ENCODE measurements at places on chromosomes 13 and 19. TPM values are rescaled to one million over a fixed set of nuclear protein-coding genes. Genes with fewer than 3 reads are reported as not detected.

GRCh38 chr19:43820098-43820883 lies 6.8 kb upstream of the ZNF283 start:
- no peak for DNase-seq

DNA sequence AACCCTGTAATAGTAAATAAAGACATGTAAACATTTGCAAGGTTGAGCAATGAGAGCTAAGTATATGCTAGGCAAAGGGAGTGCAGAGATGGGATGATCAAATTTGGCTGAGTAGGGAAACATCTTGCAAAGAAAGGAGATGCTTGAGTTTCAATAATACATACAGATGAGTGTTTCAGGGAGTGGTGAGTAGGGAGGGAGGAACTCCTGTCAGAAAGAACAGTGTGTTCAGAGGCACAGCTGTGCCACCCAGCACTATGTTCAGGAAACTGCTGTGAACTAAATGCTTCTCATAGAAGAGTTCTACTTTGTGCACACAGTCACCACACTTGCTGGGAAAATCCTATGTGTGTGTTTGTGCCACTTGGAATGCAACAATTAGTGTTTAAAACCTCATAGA lies 1077.1 kb downstream of the UQCRFS1 start:
- DNase-seq = no peak

DNA sequence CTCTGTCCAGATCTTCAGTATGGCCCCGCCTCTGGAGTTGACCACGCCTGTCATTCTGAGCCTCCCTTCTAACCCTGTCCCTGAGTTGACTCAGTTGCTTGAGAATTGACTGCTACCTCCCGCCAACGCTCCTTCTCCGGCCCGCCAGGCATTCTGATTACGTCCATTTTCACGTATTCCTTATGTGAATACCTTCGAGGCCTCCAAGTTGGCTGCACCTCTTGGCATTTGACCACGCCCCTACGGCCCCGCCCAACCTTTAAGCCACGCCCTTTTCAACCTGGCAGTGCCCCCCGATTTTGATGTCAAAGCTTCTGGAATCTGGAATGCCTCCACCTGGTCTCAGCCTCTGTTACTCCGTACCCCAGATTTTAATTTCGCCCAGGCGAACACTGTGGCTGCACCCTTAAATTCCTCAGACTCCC lies 1.7 kb upstream of the EML2 start:
- peak; percentile 69 for DNase-seq

DNA sequence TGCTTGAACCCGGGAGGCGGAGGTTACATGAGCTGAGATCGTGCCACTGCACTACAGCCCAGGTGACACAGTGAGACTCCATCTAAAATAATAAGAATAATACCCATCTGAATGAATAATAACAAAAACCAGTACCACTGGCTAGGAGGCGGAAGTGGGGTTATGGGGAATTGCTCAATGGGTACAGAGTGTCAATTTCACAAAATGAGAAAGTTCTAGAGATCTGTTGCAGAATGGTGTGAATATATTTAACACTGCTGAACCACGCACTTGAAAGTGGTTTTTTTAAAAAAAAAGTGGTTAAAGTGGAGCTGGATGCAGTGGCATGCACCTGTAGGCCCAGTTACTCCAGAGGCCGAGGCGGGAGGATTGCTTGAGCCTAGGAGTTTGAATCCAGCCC lies 18.5 kb downstream of the KLF2 start:
- no peak for DNase-seq

The SLC25A41 gene
- total RNA-seq = 0.14 TPM

DNA sequence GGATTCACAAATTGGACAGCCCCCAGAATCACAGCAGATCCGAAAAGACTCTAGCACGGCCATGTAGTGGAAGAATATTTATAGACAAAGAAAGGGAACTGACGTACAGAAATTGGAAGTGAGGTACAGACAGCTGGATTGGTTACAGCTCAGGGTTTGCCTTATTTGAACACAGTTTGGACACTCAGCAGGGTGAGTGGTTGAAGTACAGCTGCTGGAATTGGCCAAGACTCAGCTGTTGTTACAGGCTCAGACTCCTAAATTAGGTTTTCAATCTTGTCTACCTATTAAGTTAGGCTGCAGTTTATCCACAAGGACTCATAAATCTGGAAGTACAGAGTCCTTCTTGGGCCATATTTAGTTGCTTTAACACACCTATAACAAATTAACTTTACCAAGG lies 5.8 kb upstream of the CFAP97D2 start:
- DNase-seq = no peak

DNA sequence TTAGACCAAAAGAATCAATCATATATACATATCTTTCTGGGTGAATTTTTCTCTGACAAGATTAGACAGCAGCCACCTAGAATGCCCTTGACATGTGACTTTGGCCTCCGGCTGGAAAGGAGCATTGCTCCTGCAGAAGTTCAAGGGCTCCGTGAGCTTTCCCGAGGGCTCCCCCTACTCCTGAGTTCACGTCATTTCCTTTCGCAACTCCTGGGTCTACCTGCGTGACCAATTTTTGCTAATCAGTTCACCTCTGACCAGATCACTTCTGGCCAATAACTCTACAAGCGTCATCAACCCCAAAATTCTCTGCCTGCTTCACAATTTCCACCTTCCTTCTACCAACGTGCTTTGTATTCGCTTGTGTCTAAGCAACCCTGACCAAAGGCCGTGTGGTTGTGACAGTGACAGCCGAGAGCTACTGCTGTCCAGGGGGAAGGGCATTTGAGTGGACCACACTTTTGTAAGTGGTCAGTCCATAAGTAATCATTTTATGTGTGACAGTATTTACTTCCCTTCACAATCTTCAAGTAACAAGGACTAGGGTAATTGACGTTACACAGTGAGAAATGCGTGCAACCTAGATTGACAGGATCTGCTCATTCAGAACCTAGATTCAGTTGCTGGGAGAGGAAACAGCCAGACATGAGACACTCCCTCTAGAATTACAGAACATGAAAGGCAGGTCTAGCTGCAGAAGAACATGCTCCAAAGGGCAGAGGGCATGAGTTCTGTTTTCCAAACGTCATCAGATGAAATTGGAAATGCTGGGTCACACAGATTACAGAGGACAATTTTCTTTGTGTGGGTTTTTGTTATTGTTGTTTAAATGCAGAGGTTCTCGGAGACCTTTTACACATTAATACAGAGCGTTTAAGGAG lies 145.9 kb upstream of the SPACA7 start:
- DNase-seq = no peak

DNA sequence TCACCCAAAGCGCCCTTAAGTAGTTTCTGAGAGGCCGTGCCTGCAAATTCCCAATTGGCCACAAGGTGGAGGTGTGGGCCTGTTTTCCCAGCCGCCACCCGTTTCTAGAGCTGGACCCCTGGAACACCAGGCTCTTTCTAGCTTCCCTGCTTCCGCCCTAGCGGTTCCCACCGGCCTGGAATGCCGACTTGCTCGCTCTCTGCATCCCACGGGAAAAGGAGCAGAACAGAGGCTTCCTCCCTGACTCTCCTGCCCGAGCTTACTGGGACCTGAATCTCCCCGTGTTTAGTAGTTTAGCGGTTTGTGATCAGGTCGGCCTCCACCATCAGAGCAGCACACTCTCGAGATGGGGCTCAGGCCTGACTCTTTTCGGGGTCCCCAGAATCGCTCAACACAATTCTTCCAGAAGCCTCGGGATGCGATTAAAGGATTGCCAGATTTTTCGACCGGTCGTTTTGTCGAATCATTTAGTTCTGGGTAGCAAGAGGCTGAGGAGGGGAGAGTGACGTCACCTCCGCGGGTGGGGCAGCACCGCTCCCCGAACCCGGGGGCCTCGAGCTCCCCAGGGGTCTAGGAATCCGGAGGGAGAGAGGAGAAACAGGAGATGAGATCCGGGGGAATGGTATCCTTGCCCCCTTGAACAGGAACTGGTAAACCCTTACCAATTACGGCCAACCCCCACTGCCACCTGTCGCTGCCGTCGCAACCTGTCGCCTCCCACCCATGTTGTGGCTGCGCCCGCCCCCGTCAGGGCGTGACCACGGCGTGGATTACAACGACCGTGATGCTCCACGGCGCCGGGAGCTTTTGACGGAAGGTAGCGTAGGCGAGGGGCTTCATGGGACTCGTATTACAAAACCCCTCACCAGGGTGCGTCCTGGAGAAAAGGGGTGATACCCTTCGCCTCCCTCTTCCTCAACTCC lies 8.0 kb downstream of the NAPSA start:
- peak; percentile 85 for DNase-seq

GRCh38 chr13:74838096-74838495 lies 643.9 kb downstream of the TBC1D4 start:
- no peak for DNase-seq

GRCh38 chr19:55454787-55455243 lies 6.6 kb downstream of the ISOC2 start:
- peak; percentile 59 for DNase-seq

The LENG8 gene
- 191 TPM for total RNA-seq

The ZNF8 gene
- total RNA-seq = 4.5 TPM

- DNase-seq = no peak
Observed at GRCh38 chr19:16851031-16851712, 22.0 kb downstream of the SIN3B start.

DNA sequence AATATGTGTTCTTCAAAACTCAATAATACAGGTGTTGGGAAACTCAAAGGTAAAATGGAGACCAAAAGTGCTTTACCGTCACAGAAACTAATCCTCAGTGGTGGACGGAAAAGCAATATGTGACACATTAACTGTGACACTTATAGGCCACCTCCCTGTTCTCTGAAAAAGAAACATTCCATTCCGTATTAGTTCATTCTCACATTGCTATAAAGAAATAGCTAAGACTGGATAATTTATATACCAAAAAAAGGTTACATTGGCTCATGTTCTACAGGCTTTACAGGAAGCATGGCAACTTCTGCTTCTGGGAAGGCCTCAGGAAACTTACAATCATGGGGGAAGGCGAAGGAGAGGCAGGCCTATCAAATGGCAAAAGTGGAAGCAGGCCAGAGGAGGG lies 435.3 kb upstream of the HTR2A start:
- no peak for DNase-seq

GRCh38 chr19:18161636-18162002 lies 8.7 kb downstream of the PIK3R2 start:
- no peak for DNase-seq

GRCh38 chr19:37594304-37594981 lies at the start of the genes ZNF540 and ZNF571:
ZNF540 (plus strand) TSS chr19:37594876; CDS start chr19:37598448, 3,572 bp downstream.
ZNF571 (minus strand) TSS chr19:37594792; CDS start chr19:37586676, 8,116 bp downstream.
- peak; percentile 90 for DNase-seq

DNA sequence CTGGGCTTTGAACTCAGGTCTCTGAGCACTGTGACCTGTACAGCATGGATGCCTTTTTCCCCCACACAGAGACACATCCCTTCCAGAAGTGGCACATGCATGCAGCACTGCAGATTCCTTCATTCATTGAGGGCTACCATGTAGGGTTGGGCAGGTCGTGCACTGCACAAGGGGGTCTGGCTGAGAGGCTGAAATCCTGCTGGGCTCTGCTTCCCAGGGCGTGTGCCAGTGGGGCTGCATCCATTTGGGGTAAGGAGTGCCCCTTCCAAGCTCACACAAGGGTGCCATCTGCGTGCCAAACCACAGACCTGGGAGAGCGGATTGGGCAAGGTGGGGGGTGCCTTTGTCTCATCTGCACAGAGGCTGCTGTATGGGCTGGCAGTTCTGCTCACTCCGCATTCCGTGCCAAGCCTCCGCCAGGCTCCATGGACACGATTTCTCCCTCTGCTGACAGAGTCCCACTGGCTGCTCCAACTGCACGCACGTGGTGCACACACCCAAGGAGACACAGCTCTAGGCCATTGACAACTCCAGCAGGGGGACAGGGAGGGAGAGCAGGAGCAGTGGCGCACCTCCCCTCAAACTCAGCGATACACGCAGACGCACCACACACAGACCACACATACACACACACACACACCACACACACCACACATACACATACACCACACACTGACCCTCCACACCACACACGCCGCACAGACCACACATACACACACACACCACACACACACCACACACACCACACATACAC lies 4.5 kb upstream of the SHISA7 start:
- no peak for DNase-seq

- DNase-seq = no peak
Observed at GRCh38 chr19:14977128-14977527, 2.5 kb downstream of the SLC1A6 start.

The S1PR4 gene
- total RNA-seq = 62.1 TPM

- DNase-seq = peak; percentile 89
Observed at GRCh38 chr19:29680447-29680846, 15.2 kb downstream of the PLEKHF1 start.

The ZNF98 gene
- total RNA-seq = not detected

- DNase-seq = no peak
Observed at GRCh38 chr13:50989476-50989875, 79.9 kb downstream of the RNASEH2B start.

DNA sequence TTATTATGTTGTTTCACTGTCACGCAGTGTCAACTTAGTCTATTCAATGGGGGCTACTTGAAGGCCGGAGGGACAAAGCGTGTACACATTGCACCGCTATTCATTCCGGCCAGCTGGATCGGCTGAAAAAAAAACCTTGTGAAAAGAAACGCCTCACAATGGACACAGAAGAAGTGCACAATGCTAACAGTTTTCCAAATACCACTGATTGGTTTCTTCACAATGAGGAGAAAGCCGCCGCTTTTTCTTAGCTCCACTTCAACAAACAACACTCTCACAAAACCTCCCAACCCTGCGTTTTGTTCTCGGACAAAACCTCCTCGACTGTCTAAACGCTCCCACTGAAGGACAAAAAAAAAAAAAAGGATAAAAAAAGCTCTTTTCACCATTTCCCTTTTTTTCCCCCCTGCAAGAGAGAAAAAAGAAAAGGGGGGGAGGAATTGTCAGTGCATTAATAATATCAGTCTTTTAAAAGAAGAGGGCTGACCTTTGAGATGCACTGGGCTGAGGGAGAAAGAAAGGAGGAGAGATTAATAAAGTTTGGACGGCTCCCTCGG lies 5.4 kb downstream of the SOX21 start:
- DNase-seq = no peak

The ZNF224 gene
- 22.4 TPM for total RNA-seq

Data from activated naive CD4-positive, alpha-beta T cell treated with anti-CD3 and anti-CD28 coated beads, Interleukin-2, amount 50 U/mL, for 72 hours (primary cell).